DMS 273 treated with DMSO at 0.1 percent for 48 hours (cell line): ENCODE measurements at places on chromosomes 6 and 20.

DNA sequence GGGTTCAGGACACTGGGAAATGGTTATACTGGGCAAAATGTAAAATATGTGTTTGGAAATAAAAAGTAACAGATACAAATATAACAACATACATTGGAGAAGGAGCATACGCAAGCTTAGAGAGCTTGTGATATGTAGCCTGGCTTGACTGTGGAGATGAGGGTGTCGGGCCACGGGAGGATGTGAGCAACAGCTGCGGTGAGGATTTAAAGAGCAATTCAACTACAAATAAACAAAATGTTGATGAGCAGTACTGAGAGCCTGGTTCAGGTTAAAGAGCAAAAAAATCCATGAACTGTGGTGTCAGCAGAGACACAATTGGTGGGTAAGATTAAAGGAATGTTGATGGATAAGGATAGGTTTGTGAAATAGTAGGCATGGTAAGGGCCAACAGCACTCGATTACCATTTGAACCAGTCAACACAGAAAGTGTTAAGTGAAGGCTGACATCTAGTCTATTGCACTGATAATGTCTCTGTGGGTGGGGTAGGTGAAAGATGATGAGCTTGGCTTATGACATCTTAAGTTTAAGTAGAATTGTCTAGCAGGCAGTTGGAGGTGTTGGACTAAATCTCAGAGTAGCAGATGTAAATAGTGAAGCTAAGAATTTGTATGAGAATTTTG is 723.2 kb downstream of the EPM2A start:
- no peak for DNase-seq

DNA sequence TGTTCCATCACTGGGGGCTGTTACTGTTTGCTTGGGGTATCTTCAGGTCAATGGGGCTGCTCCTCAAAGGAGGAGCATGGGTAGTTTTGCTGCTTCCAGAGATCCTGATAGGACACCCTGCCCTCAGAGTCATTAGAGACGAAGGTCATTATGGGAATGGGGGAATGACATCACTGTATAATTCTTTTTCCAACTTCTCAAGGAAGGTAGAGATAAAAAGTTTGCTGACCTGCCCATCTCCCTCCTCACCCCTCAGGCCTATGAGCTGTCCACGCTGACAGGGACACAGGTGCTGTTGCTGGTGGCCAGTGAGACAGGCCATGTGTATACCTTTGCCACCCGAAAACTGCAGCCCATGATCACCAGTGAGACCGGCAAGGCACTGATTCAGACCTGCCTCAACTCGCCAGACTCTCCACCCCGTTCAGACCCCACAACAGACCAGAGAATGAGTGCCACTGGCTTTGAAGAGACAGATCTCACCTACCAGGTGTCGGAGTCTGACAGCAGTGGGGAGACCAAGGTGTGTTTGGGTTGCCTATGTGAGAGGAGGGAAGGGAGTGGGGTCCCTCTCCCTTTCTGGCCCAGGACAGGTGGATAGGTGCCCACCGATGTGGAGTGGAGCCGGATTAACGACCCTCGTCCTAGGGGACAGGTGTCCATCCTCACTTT is 2.7 kb downstream of the SRF start:
- no peak for DNase-seq

- no peak for DNase-seq
Observed at GRCh38 chr6:115514656-115515055, 546.0 kb downstream of the FRK start.

DNA sequence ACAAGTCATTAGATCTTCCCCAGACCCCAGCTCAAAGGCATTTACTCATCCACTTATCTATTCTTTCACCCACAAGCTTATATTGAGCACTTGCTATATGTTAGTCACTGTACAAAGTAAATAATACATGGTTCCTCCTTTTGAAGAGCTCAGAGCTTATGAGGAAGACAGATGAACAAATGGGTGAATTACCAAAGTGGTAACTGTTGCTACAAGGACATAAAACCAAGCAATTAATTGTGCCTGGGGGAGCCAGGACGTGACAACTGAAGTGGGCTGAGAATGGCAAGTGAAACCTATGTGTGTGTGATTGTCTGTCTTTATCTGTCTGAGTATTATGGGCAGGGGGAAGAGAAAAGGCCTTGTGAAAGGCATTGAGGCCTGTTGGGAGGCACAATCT is 45.6 kb upstream of the AKIRIN2 start:
- no peak for DNase-seq

- DNase-seq = no peak
Observed at GRCh38 chr20:17559338-17559737, 10.5 kb upstream of the DSTN start.

DNA sequence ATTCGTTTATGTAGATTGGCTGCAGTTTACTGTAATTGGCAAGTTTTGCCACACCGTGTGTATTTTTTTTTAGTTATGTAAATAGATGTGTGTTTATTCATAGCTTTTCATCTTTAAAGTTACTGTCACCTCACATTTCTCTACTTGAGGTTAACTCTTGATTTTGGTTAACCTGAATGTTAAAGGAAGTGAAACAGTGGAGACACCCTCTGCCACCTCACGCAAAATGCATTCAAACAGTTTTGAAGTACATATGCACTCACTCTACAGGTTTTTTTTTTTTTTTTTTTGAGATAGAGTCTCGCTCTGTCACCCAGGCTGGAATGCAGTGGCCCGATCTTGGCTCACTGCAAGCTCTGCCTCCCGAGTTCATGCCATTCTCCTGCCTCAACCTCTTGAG is 17.7 kb downstream of the OR2A4 start:
- DNase-seq = no peak

DNA sequence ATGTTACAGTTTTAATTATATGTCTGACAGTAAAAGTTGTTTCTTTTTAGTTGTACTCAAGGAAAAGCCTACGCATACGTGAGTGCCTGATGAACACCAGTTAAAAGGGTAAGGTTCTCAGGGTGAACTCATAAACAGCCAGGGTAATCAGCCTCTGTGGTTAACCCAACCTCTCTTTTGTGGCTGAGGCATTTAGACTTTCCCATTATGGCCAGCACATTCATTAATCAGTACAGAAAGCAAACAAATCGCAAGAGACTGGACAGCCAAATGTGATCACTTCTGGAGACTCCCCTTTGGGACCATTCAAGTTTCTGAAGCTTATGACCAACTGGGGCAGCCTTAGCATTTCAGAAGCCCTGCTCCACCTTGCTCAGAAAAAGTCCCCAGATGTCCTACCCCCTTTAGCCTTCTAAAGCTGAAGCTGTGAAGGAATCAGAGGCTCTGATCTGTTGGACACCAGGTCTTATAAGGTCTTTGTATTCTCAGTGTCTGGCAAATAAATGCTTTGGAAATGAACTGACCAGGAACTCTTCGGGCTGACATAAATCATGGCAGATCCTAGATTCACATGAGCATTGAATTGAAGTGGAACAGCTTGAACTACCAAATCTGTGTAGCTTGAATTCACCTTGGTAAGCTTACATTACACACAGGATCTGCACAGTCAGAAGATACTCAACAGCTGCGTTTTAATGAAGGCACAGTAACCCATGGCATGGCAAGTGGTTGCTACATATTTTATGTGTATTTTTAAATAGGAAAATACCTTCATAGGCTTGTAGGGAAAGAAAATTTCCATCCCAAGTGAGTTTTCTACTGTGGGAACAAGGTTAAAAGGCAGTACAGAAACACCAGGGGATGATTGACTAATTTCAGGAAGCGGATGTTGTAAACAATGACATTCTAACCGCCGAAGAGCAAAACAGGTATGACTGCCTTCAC is 18.7 kb downstream of the IL20RA start:
- no peak for DNase-seq

DNA sequence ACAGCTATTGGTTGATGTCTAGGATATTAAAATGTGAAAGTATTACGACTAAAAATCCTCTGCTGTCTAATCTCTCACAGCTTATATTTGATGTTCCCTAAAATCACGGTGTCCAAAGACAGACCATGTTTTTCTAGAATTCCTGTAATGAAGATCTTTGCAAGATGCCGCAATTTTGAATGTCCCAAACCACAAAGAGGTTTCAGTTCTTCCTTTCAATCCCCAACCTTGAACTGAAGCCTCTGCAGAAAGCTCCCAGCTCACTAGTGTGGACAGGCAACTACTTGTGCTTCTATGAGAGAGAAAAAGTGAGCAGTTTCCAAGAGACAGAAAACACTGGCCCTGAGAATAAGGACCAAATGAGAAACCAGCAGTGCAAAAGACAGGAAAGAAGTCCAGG is 370.1 kb downstream of the FOXA2 start:
- DNase-seq = no peak

- no peak for DNase-seq
Observed at GRCh38 chr6:110458476-110458875, 17.9 kb downstream of the SLC22A16 start.

DNA sequence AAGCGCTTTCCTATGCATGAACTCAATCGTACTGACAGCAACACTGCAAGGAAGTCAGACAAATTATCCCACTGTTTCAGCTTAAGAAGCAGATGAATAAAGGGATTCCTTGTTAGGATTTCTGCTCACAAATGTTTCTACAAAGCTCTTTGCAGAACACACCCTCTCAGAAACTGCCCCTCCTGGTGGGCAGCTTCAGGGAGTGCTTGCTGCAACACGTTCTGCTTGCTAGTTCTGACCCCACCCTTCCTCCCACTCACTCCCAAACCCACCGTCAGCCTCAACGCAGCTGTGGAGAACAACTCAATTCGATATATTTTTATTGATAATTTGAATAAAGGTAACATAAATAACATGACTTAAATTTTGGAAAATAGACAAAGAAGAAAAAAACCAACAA is 250.8 kb upstream of the PRDM1 start:
- DNase-seq = peak; percentile 31

DNA sequence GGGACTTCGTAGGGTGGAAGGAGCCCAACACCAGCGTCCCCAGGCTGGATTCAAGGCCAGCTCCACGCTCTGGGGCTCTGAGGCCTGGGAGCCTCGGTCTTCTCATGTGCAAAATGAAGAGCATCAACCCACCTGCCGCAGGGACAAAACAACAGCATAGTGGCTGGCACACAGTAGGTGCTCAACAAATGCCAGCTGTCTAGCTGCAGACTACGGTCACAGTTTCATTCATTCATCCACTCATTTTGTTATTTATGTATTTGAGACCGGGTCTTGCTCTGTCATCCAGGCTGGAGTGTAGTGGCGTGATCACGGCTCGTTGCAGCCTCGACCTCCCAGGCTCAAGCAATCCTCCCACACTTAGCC is 60.7 kb downstream of the CEBPB start:
- DNase-seq = no peak

DNA sequence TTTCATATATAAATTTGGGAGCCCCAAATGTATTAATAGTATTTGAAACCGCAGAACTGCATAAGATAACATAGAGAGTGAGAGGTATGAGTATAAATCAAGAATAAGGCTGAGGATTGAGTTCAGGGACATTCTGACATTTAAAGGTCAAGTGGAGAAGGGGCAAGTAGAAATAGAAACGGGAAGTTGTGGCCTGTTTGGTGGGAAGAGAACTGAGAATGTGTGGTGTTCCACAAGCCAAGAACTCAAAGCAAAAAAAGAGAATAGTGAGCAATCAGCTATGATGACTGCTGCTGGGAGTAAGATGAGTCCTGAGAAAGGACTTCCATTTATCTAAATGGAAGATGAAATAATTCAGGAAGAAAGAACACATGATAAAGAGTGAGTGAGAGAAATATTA is 418.4 kb downstream of the CD109 start:
- no peak for DNase-seq

DNA sequence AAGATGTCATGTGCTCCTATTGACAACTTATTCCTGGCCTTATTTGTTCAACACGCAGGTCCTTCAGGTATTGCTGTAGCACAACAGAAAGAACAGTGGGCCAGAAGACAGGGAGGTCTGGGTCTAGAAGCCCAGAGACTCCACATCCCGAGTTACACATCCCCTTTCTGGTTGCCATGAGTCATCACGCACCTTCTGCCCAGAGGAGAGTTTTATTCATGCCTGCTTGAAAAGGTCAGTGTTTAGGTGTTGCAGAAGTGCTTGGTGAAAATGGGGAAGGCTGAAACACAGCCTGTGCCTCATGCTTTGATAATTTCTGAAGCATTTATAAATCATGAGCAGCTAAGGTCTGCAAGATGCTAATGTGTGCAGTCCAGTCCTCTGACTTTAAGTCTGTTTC is 256.4 kb downstream of the GMPR start:
- no peak for DNase-seq

DNA sequence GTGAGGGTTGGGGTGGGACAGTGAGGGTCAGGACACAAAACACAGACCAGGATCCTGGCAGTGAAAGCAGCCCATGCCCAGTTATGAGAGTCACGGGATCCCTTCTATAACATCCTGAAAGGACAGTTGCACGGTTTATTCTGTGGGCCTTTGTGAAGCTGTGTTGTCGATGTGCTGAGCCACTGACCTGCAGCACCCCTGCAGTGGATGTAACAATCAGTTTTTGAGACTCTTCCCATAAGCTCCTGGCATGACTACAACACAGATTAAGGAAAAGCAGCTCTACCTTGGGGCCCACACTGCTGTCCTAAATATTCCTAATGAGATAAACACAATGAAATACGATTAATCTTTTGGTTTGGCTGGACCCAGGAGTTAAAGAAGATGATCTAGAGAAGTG is 3.7 kb downstream of the PYGB start:
- no peak for DNase-seq
